ENCODE measurements at places on chromosomes 5 and 9.

DNA sequence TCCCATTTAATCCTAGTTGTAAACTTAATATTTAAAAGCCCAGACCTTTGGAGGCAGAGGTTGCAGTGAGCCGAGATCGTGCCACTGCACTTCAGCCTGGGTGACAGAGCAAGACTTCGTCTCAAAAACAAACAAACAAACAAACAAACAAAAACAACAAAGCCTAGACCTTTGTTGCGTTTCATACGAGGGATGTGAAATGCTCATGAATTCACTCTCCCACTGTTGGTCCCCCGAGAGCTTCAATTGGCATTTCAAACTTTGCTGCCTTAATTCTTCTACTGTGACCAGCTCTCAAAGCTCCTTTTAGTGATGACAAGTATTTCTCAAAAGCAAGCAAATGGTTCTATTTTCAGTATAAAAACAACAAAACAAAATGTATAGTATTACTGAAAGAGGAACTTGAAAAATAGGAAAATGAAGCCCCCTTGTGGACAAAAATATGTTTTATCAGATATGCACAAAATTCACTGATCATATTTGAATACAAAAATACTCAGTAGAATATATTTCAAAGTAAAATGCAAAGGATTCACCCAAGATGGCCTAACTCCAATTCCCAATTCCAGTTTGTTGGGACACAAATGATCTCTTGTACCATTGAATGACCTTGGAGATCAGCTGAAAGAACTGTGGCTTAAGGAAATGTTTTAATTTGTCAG, 140.4 kb downstream of the ESM1 start:
- DNase-seq, result no peak

- peak; percentile 26 for DNase-seq
These were observed 9.5 kb downstream of the OTP start for GRCh38 chr5:77628840-77629508.

GRCh38 chr5:78533356-78533755, 115.2 kb downstream of the LHFPL2 start:
- DNase-seq, result no peak

DNA sequence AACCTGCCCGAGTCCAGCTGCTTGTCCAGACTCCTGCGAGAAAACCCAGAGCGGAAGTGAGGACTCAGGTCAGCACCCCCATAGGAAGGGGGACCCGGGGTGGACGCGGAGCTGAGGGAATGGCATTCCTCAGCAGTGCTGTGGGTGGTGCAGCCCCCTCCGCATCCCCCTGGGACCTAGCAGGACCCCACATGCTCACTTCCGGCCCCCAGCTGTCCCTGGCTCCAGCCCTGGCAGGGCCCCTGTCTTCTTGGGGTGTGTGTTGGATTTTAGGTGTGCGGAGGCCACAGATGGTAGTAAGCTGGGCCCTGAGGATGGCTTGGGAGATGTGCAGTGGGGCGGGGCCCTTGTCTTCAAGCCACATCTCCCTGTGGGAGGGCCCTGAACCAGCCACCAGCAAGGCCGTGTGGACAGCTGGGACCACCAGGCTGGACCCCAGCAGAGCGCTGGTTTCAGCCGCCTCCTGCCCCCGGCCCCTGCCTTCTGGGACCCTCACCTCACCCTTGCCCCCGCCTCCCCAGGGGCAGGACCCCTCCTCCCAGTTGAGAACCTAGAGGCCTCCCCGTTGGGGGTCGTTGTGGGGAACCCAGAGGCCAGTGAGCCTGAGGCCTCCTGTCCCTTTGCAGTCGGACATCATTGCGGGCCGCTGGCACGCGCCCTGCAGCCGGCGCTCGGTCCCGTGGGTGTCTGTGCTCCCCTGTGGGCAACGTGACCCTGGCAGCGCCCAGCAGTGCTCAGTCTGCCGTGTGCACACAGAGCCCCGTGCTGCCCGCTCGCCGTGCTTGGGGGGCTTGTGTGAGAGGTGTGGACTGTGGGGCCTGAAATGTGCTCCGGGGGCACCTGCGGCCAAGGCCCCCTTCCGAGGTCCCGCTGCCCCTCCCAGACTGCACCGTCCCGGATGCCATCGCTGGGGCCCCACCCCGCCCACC, 10.8 kb upstream of the SLC9A3 start:
- DNase-seq, result peak; percentile 6

DNA sequence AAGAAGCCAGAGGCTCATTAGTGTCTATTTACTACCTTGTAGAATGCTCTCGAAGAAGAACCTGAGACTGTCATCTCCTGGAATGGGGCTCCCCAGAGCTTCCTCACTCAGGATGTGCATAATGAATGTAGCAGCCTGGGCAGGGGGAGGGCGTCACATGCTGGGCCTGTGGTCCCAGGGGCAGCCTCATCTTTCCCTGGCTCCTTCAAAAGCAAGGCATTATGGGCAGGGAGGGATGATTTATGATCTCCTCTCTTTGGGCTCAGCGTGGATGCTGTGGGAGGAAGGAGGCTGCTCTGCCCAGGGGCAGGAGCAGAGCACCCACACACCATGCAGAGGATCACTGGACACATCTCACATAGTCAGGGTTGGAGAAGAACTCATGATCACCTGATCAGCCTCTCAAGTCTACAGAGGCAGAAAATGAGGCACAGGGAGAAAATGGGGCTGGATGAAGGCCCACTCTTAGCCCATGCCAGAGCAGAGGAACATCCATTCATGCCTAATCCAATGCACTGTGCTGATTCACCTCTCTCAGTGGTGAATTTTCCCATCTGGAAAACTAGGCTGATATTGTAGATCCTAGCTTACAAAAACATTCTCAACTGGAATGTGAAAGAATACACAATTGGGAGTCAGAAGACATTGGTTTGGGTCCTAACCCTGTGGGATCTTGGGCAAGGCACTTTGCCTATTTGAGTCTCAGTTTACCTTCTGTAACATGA, 173.7 kb downstream of the CARTPT start:
- DNase-seq, result no peak
